ENCODE measurements at places on chromosomes 16 and 17.

DNA sequence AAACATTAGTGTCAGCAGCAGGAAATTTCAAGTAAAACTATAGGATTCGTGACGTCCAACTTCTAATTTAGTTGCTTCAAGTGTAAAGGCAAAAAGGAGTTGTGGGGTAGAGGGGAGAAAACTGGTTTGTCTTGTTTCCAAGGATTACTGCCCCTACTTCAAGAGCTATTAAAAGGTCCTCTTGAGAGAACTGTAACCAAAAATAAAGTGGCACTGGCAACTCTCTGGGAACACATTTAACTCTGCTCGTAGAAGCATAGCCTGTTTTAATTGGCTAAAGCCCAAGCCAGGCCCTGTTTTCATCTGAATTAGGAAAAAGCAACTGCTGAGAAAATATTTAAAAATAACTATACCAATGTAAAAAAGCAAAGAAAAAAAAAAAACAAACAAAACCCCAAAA lies 51.8 kb upstream of the AKAP1 start:
- DNase-seq = no peak

GRCh38 chr16:57424583-57424982 lies 20.0 kb downstream of the CCL17 start:
- no peak for DNase-seq

GRCh38 chr16:22693638-22694340 lies 120.2 kb upstream of the HS3ST2 start:
- no peak for DNase-seq

DNA sequence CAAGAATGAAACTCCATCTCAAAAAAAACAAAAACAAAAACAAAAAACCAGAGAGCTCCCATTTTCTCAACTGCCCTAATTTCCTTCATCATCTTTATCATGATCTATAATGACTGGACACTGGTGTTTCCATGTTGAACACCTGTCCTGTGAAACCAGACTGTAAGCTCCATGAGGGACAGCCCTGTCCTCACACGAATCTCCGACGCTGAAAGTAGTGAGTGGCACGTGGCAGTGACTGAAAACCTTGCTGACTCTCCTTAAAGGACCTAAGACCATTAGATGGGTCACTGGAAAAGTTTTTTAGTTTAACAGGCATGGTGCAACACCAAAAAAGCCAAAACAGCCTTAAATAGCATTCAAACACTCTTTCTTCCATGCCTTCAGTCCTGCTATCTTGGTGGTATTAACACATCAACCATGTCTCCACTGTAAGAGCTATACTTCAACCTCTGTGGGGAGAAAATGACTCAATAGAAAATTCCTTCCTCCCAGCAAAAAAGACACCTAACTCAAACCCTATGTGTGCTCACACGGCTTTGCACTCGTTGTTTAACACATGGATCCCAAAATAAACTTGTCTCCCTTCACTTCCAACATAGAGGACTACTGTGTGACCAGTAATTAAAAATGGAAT lies 8.3 kb downstream of the AXIN2 start:
- DNase-seq = no peak

GRCh38 chr17:38874505-38875400 lies 4.9 kb downstream of the LASP1 start:
- no peak for DNase-seq

DNA sequence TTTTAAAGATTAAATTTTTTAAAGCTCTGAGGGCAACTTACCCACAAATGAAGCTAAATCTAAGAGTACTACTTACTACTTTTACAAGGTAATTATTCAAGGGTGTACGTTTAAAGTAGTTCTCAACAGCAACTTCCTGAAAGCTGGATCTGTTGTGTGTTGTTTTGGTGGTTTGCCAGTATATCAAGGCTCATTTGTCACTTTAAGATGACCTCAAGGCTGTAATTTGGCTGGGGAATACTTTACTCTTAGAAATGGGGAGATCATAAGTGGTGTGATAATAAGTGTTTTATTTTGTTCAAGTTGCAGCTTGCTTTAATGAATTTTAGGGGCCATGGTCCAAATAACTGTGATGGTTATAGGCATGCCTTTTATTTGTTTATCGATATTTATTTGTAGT lies 30.4 kb downstream of the AP2B1 start:
- DNase-seq = no peak

- no peak for DNase-seq
Observed at GRCh38 chr17:5545051-5545987, 39.0 kb downstream of the NLRP1 start.

- no peak for DNase-seq
Observed at GRCh38 chr16:84845496-84846002, 25.8 kb downstream of the CRISPLD2 start.

DNA sequence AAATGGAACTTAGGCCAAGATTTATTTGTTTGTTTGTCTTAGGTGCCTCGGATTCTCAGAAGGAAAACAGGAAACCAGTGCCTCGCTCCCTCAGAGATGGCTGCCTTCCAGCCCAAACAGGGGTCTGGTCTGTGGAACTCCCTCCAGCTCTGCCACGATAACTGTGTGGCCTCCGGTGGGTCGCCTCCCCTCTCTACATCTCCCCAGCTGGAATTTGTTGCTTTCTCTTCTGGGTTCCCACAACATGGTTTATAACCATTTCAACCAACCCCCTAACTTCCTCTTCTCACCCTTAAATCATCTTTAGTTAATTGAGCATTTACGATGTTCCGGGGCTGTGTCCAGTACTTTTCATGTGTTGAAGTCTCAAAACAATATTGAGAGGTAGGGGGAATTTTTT lies 30.9 kb upstream of the PLLP start:
- DNase-seq = no peak

DNA sequence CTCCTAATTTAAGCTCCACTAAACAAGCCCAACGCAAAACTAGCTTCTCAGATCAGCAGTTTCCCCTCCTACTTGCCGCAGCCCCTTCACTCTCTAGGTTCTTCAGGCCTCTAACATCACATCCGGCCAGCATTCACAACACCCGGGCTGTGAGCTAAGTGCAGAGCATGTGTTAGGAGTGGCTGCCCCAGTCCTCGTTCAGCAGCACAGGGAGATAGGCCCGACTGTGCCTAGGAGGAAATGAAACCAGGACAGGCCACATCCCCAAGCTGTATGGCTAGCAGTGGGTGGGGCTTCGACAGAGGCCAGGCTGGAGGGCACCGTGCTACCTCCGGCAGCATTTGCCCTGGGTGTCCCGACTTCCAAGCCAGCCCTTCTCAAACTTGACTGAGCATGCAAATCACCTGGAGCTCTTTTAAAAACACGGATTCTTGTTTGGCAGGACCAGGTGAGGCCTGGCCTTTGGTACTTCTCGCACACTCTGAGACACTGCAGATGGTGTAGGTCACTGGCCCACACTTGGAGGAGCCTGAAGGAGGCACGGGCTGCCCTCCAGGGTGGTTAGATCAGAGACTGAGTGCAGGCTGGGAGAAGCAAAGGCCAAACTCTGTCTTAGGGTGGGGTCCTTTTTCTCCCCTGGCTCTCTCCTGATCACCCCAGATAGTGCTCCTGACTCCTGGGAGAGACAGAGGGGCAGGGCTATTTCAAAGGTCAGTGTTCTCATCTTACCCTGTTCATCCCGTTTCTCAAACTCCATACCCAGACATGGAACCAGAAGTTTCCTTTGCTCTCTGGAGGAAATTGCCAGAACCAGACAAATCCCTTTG lies 202.0 kb downstream of the C16orf78 start:
- no peak for DNase-seq

DNA sequence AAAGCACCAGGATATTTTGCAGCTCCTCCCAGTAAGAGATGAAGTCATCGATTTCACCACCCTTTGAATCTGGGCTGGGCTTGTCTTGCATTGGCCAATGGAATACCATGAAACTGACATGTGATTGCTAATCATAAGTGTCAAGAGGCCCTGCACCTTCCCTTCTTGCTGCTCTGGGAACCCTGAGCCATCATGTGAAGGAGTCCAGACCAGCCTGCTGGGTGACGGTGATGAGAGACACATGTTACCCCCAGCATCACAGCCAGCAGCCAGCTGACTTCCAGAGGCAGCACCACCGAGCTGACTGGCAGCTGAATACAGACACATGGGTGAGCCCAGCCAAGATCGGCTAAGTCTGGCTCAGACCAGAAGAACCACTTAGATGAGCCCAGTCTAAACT lies 43.6 kb upstream of the CACNG4 start:
- DNase-seq = no peak

GRCh38 chr16:3459401-3460090 lies 16.1 kb downstream of the NAA60 start:
- peak; percentile 41 for DNase-seq

- peak; percentile 47 for DNase-seq
Observed at GRCh38 chr17:8991514-8992285, 26.2 kb upstream of the PIK3R5 start.

DNA sequence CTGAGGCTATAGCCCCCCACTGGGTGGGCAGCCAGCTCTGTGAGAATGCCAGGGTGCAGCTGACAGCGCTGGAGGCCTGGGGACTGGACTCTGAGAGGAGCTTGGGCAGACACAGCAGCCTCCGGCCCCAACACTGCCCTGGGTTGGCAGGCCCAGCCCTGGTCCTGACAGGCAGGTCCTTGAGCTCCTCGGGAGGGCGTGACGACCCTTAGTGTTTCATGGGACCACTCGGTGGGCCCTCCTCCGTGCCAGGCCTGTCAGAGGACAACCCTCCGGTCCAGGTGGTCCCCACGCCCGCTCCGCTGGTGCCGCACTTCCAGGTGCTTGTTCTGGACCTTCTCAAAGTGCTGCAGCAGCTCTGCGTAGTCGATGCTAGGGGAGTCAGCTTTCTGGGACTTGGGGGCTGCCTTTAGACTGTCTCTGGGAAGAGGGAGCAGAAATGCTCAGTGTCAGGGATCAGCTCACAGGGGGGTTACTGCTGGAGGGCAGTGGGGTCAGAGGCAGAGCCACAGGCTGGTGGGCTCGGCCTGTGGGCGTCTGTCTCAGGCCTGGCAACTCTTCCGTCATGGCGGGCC lies 1.9 kb upstream of the MTSS2 start:
- DNase-seq = no peak

- DNase-seq = no peak
Observed at GRCh38 chr16:67886387-67886786, 1.7 kb downstream of the NRN1L start.

- DNase-seq = no peak
Observed at GRCh38 chr17:47891545-47892088, 4.4 kb upstream of the SP2 start.

DNA sequence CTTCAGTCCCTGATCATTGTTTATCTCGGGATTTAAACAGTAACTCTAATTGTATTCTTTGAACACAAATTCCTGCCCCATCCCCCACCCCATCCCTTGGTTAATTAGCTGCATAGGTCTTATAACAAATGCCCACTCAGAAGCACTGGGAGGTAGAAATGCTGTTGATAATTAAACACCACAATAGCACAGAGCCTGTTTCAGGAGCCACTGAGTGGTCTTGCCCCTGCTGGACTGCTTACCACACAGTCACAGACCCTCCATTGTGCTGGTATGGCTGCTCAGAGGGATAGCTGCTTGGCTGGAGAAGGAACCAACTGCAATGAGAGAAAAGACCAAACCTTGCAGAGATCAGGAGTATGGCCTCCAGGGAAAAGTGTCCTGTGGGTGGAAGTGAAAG lies 214.1 kb downstream of the ANKFN1 start:
- no peak for DNase-seq

DNA sequence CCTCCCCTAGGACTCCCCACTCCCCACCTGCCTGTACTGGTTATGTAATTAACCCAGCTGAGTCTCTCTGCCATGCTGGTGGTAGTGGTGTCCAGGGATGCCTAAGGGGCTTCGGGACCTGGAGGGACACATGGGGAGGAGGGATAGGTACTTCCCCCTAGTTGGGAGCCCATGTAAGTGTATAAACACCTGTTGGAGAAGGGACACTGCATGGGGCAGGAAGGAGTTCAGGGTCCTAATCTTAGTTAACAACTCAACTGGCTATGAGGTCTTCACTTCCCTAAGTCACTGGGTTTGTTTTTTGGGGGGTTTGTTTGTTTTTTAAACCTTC lies 1.3 kb downstream of the RASL10B start:
- no peak for DNase-seq

DNA sequence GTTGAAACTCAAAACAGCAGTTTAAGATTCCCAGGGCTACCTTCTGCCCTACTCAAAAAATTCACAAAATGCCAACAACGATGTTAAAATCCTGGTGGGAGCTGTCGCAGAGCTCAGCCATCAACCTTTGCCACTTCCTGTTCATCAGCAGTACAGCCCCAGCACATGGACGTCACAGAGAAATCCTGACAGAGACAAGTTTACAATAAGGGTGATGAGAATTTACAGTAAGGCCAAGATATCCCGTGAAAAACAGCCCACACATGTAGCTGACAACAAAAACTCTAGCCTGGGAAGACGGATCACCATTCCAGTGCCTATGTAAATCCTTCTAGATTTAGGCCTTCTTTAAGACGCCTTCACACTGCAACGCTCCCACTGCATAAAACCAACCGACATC lies 18.8 kb downstream of the USP22 start:
- DNase-seq = no peak

DNA sequence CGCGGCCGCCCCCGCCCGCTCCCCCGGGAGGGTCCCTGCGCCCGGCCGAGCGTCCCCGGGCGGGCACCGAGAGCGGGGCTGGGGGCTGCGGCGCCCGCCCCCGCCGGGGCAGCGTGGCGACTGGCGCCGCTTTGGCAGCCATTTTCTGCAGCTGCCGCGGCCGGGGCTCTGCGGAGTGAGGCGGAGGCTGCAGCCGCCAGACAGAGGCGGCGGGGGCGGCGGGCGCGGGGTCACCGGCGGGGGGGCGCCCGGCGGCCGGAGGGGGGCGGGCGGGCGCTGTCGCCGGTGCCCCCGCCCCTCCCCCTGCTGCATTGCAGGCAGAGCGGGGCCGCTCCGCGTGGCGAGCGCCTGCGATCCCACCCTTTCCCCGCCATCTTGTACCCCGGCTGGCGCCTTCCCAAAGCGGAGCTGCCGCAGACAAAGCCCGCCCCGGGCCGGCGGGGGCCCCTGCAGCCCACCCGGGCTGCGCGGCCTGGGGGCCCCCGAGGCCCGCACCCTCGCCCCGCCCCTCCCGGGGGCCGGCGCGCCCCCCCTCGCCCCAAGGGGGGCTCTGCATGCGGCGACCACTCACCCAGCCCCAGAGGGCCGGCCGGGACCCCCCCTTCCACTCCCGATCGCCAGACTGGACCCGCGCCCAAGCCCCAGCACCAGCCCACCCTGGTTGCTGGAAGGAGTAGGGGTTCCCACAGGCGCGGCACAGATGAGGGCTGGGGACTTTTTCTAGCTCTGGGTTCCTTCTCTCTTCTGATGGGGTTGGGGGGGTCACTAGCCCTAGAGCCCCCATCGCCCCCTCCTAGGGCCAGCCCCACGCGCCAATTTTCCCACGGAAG lies 16.6 kb upstream of the CBX8 start:
- no peak for DNase-seq

- DNase-seq = no peak
Observed at GRCh38 chr17:1713878-1714426, 3.8 kb upstream of the TLCD2 start.
